ENCODE measurements at places on chromosomes 11 and 22.

GRCh38 chr11:8271106-8271886, 7.6 kb upstream of the LMO1 start:
- no peak for DNase-seq

- DNase-seq = no peak
These were observed 169.0 kb downstream of the BUD13 start for GRCh38 chr11:116603728-116604323.

DNA sequence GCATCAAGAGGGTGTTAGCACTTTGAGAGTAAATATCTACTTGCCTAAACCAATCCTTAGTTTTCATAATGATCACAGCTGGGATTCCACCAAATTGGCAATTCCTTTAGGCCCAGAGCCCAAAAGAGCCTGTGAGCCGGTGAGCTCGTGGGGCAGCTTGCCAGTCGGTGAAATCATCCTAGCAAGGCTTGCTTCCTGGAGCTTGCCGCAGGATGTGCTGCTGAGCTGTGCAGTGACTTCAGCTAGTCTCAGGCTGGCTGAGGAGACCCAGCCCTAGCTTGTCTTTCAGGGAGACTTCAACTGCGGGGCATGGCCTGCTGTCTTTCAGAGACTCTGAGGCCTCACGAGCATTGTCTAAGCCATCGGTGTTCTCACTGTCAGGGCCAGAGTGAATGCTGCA, 73.6 kb upstream of the SUSD2 start:
- no peak for DNase-seq

- DNase-seq = no peak
These were observed 251.6 kb downstream of the TBC1D22A start for GRCh38 chr22:47013861-47014635.

DNA sequence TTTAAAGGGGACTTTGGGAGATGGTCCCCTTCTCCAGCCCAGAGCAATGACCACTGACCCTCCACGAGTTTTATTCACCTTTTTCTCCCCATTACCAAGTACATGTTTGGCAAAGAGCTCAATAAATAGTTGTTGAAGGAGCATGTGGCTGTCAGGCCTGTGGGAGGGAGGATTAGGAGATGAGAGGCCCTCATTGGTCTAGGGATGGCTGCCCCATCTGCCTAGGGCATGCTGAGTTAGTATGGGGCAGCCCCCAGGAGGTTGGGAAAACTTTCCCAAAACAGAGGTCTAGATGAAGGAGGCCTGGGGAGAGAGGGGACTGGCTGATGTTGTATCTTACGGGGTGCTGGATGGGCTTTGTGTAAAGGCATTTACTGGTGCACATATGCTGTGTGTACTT, 10.6 kb downstream of the MAFF start:
- no peak for DNase-seq

DNA sequence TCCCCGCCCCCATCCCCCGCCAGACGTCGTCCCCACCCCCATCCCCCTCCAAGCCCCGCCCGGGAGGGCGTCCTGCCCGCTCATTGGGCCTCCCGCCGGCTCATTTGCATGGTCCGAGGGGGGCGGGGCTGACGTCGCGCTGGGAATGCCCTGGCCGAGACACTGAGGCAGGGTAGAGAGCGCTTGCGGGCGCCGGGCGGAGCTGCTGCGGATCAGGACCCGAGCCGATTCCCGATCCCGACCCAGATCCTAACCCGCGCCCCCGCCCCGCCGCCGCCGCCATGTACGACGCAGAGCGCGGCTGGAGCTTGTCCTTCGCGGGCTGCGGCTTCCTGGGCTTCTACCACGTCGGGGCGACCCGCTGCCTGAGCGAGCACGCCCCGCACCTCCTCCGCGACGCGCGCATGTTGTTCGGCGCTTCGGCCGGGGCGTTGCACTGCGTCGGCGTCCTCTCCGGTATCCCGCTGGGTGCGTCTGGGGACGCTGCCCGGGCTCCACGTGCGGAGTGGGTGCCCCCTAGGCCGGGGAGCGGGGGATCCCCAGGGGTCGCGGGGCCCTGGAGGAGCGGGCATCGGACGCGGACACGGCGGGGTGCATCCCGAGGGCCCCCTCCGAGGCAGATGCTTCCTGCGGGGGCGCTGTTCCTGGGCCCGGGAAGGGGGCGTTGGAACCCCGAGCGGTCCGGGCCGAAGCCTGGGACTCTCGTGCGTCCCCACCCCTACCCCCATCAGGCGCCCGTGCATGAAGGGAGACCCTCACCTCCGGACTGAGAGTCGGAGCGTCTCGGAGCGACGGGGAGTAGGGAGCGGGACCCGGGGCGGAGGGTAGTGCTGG, at the start of gene PNPLA3:
PNPLA3 (plus strand) TSS at position 175 of the 834 bp plus-strand sequence; CDS start at position 282, 107 bp downstream.
- peak; percentile 63 for DNase-seq

DNA sequence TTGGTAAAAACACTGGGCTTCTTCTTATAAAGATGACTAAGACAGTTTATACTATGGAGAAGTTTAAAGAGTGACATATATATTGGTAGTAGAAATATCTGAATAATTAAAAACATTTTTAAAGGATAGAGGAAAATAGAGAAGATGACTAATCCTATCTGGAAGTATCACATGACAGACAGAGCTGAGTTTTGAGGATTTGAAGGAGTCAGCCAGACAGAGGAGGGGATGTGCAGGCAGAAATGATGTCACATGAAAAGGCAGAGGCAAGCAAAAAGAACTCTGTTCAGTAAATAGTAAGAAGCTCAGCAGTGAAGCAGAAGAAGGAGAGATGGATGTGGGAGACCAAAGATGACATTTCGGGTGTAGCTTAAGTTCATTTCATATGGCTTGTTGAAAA, 1.6 kb downstream of the OR10A2 start:
- DNase-seq = no peak
